ENCODE measurements at places on chromosomes 12 and 14.

DNA sequence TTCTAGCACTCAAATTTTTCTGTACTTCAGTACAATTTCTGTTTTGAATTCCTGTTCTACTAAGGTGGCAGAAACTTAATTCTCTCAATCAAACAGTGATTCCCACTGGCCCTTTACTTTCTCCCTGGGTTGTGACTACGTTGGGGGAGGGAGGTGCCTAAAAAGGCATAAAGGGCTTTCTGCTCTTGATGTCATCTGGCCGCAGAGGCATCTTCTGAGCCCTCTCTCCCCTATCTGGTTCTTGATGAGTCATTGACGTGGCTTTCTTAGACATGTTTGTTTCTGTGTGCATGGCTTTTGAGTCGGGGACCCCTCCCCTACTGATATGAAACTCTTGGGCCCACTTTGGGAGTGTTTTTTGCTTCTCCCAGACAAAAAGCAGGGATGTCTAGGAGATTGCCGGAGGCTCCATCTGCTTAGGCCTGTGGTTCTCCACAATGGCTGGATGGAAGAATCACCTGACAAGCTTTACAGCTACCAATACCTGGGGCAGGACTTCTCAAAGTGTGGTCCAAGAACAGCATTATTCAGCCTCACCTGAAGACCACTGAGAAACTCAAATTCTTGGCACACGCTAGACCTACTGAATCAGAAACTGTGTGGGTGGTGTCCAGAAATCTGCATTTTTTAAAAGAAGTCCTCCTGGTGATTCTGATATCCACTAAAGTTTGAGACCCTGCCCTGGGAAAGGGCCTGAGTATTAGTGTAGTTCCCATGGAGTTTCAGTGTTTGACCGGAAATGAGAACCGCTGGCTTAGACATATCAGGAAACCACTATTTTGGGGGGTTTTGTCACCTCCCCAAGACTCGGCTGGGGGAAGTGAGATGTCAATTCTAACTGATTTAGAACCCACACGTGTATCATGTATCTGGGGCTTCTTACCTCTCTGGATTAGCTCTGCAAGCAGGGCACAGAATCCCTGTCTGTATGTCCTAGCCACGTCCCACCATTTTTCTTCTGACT lies 395.7 kb upstream of the PDE3A start:
- DNase-seq = no peak

DNA sequence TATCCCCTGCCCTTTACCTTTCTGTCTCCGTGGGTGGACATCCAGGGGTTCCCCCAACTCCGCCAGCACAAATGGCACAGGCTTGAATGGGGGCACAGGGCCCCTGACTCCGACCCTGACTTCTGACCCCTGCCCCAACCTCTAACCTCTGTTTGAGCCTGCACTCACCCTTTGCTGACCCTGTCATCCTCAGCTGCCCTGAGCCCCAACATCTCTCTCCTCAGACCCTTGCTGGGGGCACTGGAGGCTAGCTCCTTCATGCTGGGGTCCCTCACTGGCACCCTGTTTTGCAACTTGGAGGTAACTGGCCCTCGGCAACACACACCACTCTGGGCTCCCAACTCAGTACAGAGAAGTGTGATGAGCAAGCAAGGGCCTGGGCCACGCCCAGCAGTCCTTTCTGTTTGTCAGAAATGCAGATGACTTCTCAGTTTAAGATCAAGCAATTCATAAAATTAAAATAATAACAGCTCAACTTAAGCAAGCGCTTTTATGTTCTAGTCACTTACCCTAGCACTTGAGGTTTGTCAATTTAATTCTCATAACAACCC lies 2.1 kb downstream of the IFI27 start:
- no peak for DNase-seq

GRCh38 chr12:64621257-64621942 lies 11.1 kb downstream of the RASSF3 start:
- no peak for DNase-seq

GRCh38 chr12:75560167-75560566 lies 48.8 kb upstream of the KRR1 start:
- DNase-seq = no peak

- DNase-seq = peak; percentile 71
Observed at GRCh38 chr12:68317047-68317667, 15.0 kb downstream of the MDM1 start.

GRCh38 chr12:48000878-48001504 lies 3.3 kb downstream of the COL2A1 start:
- DNase-seq = no peak

DNA sequence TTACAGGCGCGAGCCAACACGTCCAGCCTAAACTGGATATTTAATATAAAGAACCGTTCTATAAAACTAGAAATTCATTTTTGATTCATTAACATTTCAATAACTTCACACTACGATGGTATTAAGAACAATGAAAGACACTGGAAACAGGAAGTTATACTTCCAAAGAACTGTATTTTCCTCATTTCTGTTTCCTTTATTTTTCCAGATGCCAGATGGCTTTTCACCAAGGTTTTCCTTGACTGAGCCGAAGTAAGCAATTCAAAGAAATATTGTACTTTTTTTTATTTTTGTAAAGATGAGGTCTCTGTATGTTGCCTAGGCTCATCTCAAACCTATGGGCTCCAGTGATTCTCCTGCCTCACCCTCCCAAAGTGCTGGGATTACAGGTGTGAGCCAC lies 28.2 kb downstream of the EEA1 start:
- no peak for DNase-seq

- DNase-seq = no peak
Observed at GRCh38 chr14:67391268-67391667, 20.7 kb downstream of the PLEK2 start.

- DNase-seq = peak; percentile 36
Observed at GRCh38 chr12:125185740-125186470, 120.7 kb downstream of the AACS start.

DNA sequence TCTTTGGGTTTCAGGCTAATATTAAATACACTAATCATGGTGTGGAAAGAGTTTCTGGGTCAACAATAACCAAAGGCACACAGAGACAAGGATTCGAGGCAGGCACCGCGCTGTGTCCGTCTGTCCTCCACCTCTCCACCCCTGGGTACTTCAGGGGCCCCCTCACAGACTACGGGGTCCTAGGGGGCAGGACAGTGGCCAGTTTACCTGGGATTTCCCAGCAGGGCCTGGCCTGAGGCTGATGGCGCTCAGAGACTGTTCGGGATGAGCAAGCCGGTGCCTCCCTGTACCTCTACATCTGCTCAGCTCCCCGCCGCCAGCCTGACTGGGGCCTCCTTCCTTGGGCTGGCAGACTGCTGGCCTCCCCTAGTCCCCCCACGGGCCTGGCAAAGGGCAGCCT lies 18.1 kb upstream of the EIF5 start:
- DNase-seq = no peak

DNA sequence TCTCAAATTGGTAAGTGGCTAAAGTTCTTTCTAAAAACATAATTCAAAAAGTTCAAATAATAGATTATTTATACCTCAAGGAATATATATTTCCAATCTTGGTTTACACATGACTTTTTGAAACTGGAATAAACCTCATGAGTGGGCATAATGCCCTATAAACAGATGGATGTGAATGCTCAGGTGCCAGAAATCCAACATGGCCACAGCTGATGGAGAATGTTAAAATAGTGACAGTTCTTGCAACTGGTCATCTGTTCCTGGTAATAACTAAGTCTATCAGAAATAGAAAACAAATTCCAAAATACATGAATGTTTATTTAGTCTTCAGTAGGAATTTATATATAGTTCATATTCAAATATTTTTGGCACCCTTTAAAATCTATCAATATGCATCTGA lies 21.6 kb upstream of the CNOT2 start:
- no peak for DNase-seq

DNA sequence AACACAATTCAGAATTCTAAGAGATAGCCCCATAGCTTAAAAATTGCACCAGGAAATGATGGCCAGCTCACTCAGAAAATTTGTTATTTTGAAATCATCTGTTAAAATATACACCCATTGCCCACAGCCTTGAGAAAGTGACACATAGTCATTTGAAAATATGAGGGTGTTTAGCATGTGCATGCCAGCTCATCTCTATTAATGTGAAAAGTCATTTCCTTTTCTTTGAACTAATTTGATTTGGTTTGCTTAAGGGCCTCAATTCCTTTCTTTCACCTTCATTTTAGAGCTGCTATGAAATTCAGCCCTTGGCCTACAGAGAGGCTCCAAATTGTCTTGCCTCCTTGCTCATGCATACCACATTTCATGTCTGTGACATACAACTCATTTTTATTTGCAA lies 241.4 kb downstream of the PHLDA1 start:
- no peak for DNase-seq

DNA sequence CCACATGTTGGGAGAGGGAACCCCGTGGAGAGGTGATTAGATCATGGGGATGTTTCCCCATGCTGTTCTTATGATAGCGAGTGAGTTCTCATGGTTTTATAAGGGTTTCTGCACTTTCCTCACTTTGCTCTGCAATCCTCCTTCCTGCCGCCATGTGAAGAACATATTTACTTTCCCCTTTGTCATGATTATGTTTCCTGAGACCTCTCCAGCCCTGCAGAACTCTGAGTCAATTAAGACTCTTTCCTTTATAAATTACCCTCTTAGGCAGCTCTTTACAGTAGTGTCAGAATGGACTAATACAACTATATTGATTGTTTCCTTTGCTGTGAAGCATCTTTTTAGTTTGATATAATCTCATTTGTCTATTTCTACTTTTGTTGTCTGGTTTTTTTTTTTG lies 13.1 kb upstream of the RASSF9 start:
- DNase-seq = no peak

GRCh38 chr12:50041962-50042361 lies 15.4 kb upstream of the ASIC1 start:
- DNase-seq = no peak

DNA sequence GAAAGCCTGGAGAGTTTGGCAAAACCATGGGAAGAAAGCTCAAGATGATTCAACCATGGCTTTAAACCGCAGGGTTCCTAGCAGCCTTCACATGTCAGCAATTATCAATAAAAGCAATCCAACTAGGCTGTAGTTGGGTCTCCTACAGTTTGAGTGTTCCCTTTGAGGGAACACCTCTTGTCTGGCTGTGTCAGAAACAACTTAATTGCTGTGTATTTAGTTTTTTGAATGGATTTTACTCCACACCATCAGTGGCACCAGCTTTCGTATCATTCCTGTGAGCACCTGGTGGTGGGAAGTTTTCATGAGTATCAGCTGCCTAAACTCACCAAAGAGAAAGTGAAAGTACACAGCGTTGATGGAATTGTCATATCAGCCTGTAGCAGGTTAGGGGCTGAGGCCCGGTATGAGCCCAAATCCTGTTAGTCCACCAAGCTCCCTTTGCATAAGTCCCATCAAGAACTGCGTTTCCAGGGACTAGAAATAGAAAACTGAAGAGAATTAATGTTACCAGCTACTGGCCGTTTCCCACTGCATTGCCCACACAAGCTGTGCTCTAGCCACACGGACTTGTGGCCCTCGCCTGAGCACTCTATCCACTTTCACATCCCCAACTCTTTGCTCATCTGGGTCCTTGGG lies 10.9 kb upstream of the IL26 start:
- DNase-seq = peak; percentile 57

DNA sequence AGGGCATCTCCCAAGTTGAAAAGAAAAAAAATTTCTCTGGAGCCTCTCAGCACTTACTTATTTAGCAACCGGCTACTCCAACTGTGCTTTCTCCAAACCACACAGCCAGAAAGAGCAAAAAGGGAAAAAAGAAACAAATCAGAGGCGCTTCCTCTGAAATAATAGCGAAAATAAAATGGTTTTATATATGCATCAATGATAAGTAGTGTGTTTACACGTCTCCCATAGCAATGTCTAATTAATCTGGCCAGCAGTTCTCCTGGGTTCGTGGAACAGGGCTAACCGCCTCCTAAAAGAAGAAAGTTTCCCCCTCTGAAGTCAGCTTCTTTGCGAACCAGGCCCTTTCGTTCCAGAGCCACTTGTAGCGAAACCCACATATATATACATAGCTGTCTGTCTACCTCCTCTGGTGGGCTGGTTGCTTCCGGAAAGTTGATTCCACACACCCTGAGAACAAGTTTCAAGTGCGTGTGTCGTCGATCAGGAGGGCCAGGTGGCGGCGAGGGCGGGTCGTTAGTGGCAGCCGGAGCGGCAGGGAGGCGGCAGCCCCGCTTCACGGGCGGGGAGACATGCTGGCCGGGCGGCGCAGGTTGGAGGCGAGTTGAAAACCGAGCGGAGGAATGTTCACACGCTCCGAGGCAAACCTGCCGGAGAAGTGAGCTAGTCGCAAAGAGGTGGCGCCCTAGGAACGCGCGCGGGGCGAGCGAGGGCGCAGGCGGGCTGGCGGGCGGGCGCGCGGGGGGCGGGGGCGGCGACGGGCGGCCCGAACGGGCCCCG lies 2.7 kb downstream of the PTHLH start:
- DNase-seq = peak; percentile 32

DNA sequence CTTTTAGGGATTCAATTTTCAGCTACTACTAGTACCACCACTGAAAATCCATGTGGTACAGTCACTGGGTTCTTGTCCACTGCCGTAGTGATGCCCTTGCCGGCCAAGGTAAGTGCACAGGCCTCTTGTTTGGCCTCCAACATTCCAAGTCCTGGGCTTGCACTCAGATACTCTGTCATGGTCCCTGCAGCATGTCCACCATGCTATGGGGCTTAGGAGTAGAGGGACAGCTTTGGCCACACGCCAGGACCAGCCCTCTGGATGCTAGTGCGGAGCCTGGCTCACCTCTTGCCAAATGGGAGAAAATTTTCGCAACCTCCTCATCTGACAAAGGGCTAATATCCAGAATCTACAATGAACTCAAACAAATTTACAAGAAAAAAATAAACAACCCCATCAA lies 38.6 kb upstream of the APPL2 start:
- no peak for DNase-seq

DNA sequence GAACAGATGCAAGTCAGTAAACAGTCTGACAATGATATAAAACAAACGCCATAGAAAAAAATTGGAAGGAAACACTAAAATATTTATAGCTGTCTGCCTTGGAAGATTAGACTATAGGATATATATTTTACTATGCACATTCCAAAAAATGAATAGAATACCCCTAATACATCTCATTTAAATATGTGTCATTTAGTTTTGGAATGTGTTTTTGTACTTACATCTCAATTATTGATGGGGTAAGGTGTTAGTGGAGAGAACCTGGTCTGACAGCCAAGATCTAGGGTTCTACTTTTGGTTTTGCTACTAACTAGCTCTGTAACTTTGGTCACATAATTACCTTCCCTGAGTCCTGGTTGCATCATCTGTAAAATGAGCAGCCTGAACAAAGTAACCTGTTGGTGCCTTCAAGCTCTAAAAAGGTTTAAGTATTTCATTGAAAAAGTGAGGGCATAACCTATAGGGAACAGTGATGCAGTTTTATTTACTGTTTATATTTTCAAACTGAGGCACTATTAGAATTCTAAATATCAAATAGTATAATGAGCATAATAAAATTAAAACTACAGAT lies 28.6 kb upstream of the SLC6A13 start:
- no peak for DNase-seq

DNA sequence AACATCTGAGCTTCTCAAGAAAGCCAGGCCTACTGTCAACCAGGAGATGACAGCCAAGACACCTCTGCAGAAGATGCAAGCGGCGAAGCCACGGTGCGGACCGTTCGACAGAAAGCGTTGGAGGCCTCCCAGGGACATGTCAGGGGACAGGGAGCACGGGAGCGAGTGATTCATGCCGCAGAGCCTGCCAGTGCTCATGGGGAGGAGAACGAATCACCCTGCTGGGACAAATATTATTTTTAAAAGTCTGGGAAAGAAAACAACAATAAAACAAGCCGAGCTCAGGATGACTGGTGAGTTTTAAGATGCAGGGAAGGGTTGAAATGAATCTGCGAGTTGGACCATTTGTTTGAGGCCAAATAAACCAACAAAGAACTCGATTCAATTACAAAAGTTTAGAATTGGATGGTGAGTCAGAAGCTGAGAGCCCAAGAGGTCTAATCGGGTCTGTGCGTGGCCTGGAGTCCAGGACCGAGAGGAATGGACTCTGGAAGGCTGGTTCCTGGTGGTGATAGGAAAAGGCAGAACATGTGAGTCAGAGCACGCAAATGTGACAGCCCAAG lies 91.0 kb downstream of the RBM19 start:
- DNase-seq = no peak
